ENCODE measurements at places on chromosomes 13 and 19. TPM values are rescaled to one million over a fixed set of nuclear protein-coding genes. Genes with fewer than 3 reads are reported as not detected.

The PROZ gene
- total RNA-seq = not detected

The MZT1 gene
- 33.3 TPM for total RNA-seq

The PLK5 gene
- not detected for total RNA-seq

The IZUMO2 gene
- total RNA-seq = not detected

The SYNGR4 gene
- not detected for total RNA-seq

The ZFR2 gene
- total RNA-seq = not detected

The WDR88 gene
- not detected for total RNA-seq

The MOB3A gene
- total RNA-seq = 36.7 TPM

The CLEC11A gene
- total RNA-seq = 79.9 TPM

The ICAM4 gene
- 0.75 TPM for total RNA-seq

The TMEM59L gene
- 0.11 TPM for total RNA-seq

The ITM2B gene
- total RNA-seq = 87.3 TPM

The PSG3 gene
- not detected for total RNA-seq

The UBL5 gene
- total RNA-seq = 171 TPM

The C19orf81 gene
- 0.22 TPM for total RNA-seq

The RXFP2 gene
- total RNA-seq = not detected

The GPC5 gene
- 0.11 TPM for total RNA-seq

The SPRY2 gene
- total RNA-seq = 20.7 TPM

The FGF22 gene
- total RNA-seq = not detected
